Mucosa of gallbladder (tissue), 1 donor: ENCODE measurements at places on chromosomes 6 and 20.

GRCh38 chr6:5778317-5778857 lies 228.3 kb downstream of the NRN1 start:
- DNase-seq = no peak

GRCh38 chr6:142605922-142606485 lies 304.2 kb downstream of the ADGRG6 start:
- DNase-seq = no peak

DNA sequence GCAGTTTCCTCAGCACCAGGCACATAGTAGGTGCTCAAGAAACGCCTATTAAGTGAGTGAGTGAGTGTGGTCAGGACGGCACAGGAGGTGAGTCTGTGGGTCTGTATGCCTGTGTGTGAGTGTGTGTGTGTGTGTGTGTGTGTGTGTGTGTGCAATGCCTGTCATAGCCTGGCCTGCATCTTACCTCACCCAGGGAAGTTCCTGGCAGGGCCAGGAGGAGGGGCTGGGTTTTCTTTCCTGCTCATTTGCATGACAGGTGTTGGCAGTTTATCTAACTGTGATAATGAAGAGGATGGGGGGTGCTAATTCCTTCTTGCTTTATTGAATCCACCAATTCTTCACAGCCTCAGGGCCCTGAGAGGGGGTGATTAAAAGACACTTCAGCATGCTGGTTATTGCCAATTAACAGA lies 146.7 kb upstream of the MLN start:
- DNase-seq = peak; percentile 27

- DNase-seq = peak; percentile 44
These were observed 2.9 kb upstream of the RAB22A start for GRCh38 chr20:58306421-58307261.

GRCh38 chr6:148182378-148182777 lies 160.3 kb upstream of the SASH1 start:
- DNase-seq = no peak
